ENCODE measurements at places on chromosomes 4 and X.
A peak's percentile ranks its signal among the peaks of the same experiment; 100 is the strongest.

DNA sequence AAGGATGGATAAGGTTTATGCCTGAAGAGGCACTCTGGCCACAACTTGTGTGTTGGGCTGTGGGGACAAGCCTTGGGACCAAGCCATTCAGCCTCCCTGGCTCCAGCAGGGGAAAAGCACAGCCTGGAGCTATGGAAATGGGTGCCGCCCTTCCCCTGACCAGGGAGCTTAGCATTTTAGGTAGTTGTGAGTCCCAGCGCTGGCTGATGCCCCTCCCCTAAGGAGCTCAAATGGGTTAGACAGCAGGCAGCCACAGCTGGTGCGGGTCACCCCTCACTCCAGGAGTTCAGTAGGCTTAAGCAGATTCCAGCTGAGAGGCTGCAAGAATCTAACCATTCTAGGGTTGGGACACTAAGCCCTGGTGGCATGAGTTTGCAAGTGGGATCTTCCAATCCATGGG lies 172.9 kb downstream of the KCNIP4 start:
- DNase-seq, result no peak

DNA sequence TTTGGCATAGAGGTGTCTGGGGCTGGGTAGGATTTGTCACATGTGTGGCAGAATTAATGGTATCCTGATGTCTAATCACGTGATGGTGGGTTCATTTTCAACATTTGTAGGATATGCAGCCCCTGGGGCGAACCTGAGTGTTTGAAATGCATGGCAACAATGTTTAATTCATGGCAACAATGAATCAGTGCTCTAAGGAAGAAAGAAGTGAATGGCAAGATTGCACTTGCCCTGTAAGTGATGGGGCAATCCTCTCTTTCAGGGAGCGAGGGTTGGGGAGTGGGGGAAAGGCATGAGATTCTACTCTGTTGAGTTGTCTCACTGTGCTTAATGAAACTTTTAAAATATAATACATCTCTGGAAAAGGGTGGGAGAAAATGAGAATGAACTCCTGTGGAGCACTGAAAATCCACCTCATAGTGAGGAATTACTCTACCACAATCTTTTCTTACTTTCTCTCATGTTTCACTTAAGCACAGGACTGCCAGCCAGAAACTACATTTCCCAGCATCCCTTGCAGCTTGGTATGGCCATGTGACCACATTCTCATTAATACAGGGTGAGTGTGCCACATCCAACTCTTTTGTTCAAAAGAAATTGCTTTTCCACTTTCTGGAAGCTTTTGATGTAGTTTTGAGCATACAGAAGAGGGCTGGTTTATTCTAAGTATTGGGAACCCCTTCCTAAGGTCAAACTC lies 64.0 kb upstream of the PGM2 start:
- no peak for DNase-seq

- DNase-seq, result no peak
Measured at GRCh38 chr4:173801361-173801760, 271.3 kb upstream of the HAND2 start.

DNA sequence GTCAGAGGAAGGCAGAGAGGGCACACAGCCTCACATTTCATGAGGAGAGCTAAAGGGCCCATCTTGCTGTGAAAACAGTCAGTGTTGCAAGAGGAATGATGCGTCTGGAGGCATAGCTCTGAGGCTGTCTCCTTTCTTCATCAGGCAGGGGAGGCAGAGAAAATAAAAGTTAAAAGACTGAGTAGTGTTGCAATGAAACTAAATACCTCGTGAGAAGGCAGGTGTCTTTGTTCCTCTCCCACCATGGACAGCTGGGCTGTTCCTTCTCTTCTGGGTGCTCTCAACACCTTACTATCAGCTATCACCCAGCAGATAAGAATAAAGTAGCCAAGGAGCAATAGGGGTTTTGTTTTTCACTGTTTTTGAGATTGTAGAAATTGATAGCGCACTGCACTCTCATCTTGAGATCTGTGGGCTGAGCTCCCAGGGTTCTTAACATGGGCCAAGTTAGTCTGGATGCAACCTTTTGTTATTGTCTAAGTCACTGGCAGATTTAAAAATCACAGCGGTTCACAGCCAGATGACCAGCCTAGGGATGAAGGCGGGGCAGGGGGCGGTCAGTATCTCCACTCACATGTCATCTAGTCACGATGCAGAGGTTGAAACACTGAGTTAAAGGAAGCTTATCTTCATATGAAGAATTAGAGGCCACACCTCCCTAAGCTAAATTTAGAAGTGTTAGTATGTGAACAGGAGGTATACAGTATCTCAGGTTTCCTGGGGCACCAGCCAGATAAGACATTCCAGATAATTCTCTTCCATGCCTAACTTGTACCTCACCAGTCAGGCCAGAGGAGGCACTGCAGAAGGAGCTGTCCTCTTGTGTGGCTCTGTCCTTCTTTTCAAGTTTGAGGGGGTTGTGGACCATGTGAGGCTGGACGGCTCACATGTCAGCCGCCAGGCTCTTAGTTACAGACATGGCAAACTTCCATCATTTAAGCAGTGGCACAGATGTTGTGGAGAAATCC lies 36.9 kb downstream of the PARM1 start:
- peak; percentile 27 for DNase-seq

GRCh38 chr4:173489514-173489913 lies 40.5 kb downstream of the HAND2 start:
- no peak for DNase-seq

GRCh38 chr4:139525414-139525813 lies 30.6 kb downstream of the SETD7 start:
- no peak for DNase-seq

DNA sequence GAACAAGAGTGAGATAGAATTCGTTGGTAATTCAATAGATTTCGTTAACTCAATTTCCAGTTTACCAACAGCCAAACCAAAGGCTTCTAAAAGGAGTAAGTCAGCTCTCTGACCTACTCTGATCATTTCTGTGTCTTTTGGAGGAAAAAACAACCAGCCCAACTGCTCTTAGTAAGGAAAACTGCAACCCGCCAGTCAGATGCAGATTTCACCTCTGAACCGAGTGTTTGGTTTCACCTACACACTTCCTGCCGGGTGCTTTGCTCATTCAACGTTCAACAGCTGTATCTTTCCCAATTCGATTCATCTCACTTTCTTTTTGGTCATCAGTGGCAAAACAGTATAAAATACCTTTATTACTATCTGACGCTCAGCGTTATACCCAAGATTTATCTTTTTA lies 24.5 kb downstream of the TMSB4X start:
- DNase-seq, result no peak

DNA sequence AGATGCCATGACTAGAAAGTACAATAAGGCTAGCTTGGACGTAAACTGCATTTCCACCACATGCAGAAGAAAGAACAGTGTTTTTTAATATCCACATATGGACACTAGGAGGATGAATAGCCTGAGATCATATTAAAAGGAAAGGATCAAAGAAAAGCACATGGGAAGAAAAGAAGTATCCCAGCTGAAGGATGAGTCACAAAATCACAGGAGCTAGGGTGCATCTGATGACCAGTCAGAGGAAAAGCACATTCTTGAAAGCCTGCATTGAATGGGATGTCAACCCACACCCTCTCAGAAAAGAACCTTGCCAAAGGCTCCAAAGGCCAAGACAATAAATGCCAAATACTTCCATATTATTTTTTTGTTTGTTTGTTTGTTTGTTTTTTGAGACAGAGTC lies 56.8 kb upstream of the PRDX4 start:
- DNase-seq, result no peak

- no peak for DNase-seq
Measured at GRCh38 chr4:114088481-114088880, 109.0 kb upstream of the ARSJ start.

Data from ELF-1 (cell line).